B cell (primary cell): ENCODE measurements at places on chromosomes 5 and 9. TPM values are rescaled to one million over a fixed set of nuclear protein-coding genes. Genes with fewer than 3 reads are reported as not detected.

TMEFF1 gene
- not detected in 2 replicates for total RNA-seq

SLC4A9 gene
- total RNA-seq: not detected in 2 replicates

FRMD3 gene
- total RNA-seq: 0.49 and 1.5 TPM in 2 replicates

PTGS1 gene
- 9.5 and 10.4 TPM in 2 replicates for total RNA-seq

TICAM2 gene
- 4.9 and 5.4 TPM in 2 replicates for total RNA-seq

SPINK1 gene
- not detected in 2 replicates for total RNA-seq

CARD9 gene
- 0.44 and 0.57 TPM in 2 replicates for total RNA-seq

SOWAHA gene
- not detected in 2 replicates for total RNA-seq

GZMA gene
- 0.58 TPM in 1 of 2 replicates, not detected in the other for total RNA-seq

CCIN gene
- total RNA-seq: not detected in 2 replicates

FLT4 gene
- total RNA-seq: not detected in 2 replicates

PRELID2 gene
- 2.7 and 3.4 TPM in 2 replicates for total RNA-seq

DMRT3 gene
- total RNA-seq: not detected in 2 replicates

RMRP gene
- total RNA-seq: 7,890 and 7,920 TPM in 2 replicates

FOXD4L5 gene
- total RNA-seq: 0.79 and 1.0 TPM in 2 replicates

SLC46A2 gene
- total RNA-seq: not detected in 2 replicates

PLCXD3 gene
- total RNA-seq: not detected in 2 replicates

CDH10 gene
- not detected in 2 replicates for total RNA-seq

FUT7 gene
- 7.0 and 8.2 TPM in 2 replicates for total RNA-seq

GBA2 gene
- 137 and 158 TPM in 2 replicates for total RNA-seq

F2RL1 gene
- 0.51 and 0.64 TPM in 2 replicates for total RNA-seq

ERAP2 gene
- total RNA-seq: 74.2 and 76.5 TPM in 2 replicates

FOXI1 gene
- total RNA-seq: not detected in 2 replicates

SPINK7 gene
- not detected in 2 replicates for total RNA-seq

MAT2B gene
- total RNA-seq: 117 and 123 TPM in 2 replicates

DHFR gene
- total RNA-seq: 12.0 and 12.6 TPM in 2 replicates

CYLC2 gene
- not detected in 2 replicates for total RNA-seq

PDE8B gene
- total RNA-seq: 0.07 TPM in 1 of 2 replicates, not detected in the other

RGS7BP gene
- total RNA-seq: not detected in 2 replicates

ACSL6 gene
- total RNA-seq: 0.62 TPM in 1 of 2 replicates, not detected in the other

LCN1 gene
- total RNA-seq: not detected in 2 replicates

TRPM3 gene
- not detected in 2 replicates for total RNA-seq

TXNDC8 gene
- not detected in 2 replicates for total RNA-seq

LMX1B gene
- total RNA-seq: not detected in 2 replicates

NME5 gene
- not detected in 2 replicates for total RNA-seq

SLCO6A1 gene
- total RNA-seq: not detected in 2 replicates

WDR38 gene
- not detected in 2 replicates for total RNA-seq

CDHR2 gene
- total RNA-seq: 1.7 TPM in 2 replicates

PPP3R2 gene
- not detected in 2 replicates for total RNA-seq

PCDHA11 gene
- not detected in 2 replicates for total RNA-seq

PFN3 gene
- not detected in 2 replicates for total RNA-seq

CCL27 gene
- not detected in 2 replicates for total RNA-seq

QRFP gene
- total RNA-seq: not detected in 2 replicates

SPINK6 gene
- total RNA-seq: not detected in 2 replicates

PLAC8L1 gene
- 0.49 and 0.51 TPM in 2 replicates for total RNA-seq

ATP6V0E1 gene
- 116 and 127 TPM in 2 replicates for total RNA-seq

PCDHGB4 gene
- total RNA-seq: 1.6 and 1.8 TPM in 2 replicates

RNF183 gene
- total RNA-seq: 0.39 TPM in 1 of 2 replicates, not detected in the other
